Right kidney (tissue), 9 donors: ENCODE measurements at places on chromosomes 7 and 10.
A peak's percentile ranks its signal among the peaks of the same experiment; 100 is the strongest.

DNA sequence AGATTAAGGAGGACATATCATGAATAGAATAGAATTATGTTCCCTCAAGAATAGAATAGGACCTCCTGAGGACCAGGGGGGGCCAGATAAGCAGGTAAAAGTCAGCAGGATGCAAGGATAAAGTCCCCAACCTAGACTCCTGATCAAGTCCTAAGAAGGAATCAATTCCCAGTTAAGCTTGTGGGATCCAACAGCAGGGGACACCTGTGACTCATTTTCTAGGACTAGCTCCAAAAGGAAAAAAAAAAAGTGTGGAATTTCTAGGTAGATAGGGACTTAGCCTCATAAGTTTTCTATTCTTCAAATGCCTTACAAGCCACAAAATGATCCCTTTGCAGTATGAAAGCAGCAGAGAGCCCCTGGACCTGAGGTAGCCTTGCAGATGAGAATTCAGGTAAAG, 336.2 kb downstream of the WDR11 start:
- DNase-seq: no peak

DNA sequence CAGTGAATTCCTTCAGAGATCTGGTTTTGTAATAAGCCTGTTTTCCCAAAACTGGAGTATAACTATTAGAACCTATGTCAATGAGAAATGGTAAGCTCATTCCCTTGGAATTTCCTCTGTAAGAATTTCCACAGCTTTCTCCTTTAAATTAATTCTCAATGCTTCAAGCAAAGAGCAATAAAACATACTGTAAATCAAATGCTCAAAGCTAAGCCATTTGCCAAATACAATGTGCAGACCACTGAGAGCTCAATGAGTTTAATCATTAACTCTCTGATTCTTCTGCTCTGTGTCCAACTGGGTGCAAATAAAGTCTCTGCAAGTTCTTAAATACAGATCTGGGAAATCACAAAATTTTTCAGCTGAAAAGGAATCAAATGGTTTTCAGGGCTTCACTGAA, 227.6 kb upstream of the IMMP2L start:
- peak; percentile 10 for DNase-seq

- DNase-seq: no peak
Measured at GRCh38 chr10:3882855-3883254, 97.8 kb upstream of the KLF6 start.

- DNase-seq: no peak
Measured at GRCh38 chr10:124025152-124025551, 68.2 kb downstream of the CHST15 start.

GRCh38 chr10:142371-142770, 7.1 kb downstream of the ZMYND11 start:
- DNase-seq: no peak

DNA sequence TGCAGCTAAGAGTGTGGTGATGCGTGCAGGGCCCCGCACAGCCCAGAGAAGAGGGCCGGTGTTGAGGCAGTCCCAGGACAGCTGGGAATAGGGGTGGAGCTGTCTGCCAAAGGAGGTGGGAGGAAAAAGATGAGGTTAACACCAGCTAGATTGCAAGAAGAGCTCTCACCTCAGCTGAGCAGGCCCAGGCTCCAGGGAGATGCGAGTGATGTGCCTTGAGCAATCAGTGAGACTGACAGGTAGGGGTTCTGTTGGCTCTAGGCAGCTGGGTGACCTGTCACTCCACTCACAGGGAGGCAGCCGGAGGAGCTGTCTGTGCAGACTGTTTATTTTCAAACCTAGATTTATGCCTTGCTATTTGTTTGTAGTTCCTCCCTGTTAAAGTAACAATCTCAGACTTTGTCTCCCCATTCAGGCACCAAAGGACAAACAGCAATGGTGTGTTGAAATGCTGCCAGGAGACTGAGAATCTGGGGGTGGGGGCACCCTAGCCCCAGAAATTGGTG, 205.1 kb upstream of the CXCL12 start:
- peak; percentile 46 for DNase-seq

DNA sequence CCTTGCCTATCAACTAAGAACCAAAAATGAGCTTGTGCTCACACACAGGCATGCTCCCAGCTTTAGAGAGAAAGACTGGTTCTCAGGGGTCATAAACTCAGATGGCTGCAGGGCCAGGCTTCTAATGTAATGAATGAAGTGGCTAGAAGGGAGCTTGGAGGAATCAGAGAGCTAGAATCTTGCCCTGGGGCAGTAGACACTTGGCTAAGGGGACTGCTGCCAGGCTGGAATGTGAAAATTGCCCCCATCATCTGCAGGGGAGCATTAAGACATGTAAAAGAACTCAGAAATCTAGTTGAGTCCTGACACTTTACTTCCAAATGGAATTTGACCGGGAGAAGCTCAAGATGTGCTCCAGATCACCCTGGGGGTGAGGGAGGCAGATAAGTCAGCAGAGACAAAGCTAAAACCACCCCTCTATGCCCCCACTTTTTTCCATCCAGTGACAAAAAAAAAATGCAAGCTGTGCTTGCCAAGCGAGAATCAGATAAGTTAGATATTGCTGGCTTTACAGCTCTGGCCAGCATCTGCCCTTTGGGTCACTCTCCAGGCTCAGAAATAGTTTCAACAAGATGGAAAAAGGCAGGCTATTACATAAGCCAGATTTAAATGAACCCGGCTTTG, 2.3 kb upstream of the SLC16A9 start:
- no peak for DNase-seq

- DNase-seq: no peak
Measured at GRCh38 chr7:98203964-98204605, 7.2 kb upstream of the BHLHA15 start.

- DNase-seq: peak; percentile 57
Measured at GRCh38 chr10:114045136-114046086, 1.7 kb downstream of the ADRB1 start.

DNA sequence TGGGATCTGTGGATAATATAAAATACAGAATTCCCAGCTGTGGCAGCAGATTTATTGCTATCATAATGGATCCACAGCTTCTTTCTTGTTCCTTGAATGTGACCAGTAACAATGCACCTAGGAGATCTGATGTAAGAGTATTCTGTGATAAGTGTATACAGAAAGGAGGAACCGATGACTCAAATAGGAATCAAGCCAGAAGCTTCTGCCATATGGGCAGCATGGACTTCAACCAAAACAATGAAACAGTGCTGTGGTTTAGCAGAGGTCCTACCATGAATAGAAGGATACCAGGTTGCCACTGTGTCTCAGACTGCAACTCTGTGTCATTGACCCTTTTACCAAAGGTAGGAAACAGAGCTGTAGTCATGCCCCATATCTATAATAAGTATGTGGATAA, 81.8 kb downstream of the PTPRZ1 start:
- DNase-seq: no peak

DNA sequence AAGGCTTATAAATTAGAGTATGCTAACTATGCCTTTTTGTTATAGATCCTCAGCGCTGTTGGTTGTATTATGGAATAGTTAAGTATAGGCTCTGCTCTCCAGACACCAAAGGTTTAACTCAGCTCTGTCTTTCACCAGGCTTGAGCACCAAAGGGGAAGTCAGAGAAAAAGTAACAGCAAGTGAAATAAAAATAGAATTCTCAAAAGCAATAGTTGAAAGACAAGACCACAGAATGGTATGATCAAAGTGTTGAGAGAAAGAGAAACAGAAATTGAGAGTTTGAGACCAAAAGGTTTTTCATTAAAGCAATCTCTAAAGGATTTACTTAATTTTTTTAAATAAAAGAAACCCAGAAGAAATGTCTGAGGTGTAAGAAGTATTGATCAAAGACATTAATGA, 529.8 kb upstream of the C7orf33 start:
- DNase-seq: no peak

DNA sequence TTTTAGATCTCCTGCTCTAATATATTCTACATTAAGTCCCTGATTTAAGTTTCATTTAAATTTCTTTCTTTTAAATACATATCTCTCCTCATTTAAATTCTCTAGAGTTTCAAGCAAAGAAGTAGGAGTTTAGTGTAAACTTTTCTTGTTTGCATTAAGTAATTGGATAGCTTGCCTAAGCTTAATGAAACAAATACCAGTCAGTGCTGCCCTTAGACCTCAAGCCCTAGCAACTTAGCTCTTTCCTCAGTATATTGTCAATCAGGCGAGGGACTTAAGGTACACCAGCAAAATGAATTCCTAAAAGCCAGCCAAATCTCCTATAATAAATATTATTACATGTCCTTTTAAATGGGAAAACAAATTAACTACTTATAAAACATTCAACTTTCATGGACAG, 101.5 kb downstream of the CHCHD3 start:
- no peak for DNase-seq

GRCh38 chr7:135341049-135341448, 107.4 kb downstream of the STRA8 start:
- DNase-seq: no peak

DNA sequence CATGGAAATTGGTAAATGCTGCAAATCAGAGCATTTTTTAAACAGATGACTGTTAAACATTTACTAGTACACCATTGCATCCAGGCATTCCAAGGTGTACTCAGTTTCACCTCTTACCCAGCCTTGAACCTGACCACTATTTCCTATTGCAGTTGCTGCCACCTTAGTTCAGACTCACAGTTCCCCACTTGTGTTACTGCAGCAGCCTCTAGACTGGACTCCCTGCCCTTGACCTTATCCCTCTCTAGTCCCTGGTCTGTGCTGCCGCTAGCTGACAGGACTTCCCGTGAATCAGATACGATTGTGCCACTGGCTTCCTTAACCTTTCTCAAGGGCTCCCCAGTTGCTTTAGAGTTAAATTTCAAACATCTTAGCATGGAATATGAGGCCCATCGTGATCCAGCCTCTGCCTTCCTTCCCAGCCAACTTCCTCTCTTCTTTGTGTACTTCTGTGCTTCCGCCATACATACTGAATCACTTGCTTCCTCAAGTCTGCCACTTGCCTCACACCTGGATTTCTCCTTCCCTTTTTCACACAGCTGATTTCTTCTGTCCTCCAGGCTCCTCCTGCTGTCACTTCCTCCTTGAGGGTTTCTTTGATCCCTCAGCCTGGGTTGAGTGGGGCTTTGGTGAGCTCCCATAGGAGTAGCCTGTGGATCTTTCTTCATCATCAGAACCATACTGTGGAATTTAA, 118.7 kb upstream of the GJD4 start:
- no peak for DNase-seq

GRCh38 chr10:123778719-123779517, 112.7 kb downstream of the CPXM2 start:
- DNase-seq: no peak

DNA sequence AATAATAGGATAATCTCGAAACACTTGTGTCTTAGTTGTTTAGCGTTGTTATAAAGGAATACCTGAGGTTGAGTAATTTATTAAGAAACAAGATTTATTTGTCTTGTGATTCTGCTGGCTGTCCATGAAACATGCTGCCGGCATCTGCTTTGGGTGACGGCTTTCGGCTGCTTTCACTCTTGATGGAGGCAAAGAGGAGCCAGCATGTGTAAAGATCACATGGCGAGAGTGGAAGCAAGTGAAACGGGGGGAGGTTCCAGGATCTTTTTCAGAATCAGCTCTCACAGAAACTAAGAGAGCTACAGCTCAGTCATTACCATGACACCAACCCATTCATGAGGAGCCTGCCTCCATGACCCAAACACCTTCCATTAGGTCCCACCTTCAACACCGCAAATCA, 402.8 kb downstream of the CDC14C start:
- DNase-seq: no peak

DNA sequence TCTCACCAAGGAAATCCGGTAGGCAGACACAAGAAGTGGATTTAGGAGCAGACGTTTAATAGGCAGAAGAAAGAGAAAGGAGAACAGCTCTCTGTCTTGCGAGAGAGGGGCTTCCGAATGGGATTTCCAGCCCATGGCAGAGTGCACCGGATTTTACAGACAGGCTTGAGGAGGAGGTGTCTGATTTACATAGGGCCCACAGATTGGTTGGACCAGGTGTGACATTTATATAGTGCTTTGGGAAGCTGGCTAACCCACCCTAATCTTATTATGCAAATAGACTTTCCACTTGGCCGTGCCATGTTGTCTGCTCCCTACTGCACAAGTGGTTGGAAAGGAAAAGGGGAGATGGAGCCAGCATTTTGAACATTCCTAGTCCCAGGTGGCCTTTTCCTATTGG, 57.8 kb downstream of the ANKMY2 start:
- DNase-seq: no peak

DNA sequence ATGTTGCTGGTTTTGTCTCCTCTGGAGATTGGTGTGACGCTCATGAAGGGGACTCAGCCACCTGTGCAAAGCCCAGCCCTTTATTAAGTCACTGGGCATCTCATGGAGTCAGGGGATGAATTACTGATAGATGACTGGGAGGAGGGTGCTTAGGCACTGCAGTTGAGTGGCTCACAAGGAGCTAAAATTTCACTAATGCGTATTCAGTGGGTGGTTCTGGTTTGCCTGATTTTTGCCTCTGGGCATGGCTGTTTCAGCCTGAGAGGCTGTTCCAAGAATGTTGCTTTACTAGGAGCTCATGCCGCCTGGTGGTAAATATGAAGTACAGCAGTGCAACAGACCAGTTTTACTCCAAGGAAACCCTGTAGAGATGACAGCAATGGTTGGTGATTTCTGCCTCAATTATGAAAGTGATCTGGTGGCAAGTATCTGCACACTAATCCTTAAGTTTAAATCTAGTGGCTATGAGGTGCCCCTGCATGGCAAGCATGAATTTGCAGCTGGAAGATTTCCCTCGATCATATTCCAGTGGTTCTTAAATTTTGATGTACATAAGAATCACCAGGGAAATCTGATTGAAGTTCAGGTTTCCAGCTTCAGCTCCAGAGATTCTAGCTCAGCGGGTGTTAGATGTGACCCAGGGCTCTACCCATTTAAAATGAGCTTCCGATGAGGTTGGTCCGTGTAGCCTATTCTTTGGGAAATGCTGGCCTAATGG, 19.9 kb downstream of the ACTA2 start:
- peak; percentile 58 for DNase-seq

GRCh38 chr10:10891124-10892082, 126.3 kb upstream of the CELF2 start:
- no peak for DNase-seq

DNA sequence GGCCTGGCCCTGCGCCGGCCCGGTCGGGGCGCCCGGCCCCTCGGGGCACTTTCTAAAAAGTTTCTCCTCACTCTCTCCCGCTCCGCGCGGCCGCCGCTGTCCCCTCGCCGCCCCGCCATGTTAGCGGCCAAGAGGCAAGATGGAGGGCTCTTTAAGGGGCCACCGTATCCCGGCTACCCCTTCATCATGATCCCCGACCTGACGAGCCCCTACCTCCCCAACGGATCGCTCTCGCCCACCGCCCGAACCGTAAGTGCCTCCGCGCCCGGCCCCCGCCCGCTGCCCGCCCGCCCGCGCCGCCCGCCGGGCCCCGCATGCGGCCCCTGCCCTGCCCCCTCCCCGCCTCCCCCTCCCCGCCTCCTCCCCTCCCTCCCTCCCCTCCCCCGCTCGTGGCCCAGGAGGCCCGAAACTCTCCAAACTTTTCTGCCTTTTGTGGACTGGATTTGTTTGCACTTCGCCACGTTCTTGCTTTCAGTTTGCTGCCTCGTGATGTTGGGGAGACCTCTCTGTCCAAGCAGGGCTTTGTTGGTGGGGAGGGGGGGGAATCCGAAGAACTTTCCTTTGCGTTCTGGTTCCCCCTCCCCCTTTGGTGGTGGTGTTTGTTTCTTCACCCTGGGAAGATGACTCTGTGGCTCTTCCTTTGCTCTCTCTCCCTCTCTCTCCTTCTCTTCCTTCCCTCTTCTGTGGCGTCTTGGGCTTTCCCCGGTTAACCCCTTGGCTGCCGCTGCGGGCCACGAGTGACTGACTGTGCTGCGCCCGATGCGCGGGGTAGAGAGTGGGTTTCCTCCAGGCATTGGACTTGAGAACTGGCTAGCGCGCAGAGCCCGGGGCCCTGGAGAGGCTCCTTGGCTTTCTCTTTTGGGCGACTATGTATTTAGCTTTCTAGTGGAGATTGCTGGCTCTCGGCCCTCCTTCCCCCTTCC, 1.6 kb downstream of the TCF7L2 start:
- peak; percentile 93 for DNase-seq
